Skeletal muscle cell (primary cell): ENCODE measurements at places on chromosomes 6 and 20.

DNA sequence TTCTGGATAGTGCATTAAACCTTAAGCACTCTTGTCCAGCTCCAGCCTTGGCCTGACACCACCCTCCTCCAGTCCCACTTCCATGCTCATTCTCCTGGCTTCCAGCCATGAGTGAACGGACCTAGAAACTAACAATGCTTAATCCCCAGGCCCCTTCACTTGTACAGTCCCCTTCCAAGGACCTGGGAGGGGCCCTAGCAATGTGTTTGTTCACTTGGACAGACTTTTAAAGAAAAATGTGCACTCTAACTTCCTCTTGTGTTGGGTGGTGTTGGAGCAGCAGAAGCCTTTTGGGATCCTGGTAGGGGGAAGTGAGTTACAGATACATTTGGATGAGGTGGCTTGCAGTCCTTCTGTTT, 48.9 kb upstream of the CCN6 start:
- no peak for DNase-seq

- DNase-seq = no peak
Measured at GRCh38 chr6:137193256-137194070, 20.0 kb upstream of the IL22RA2 start.

GRCh38 chr6:1849691-1850090, 240.0 kb downstream of the FOXC1 start:
- DNase-seq = no peak

- DNase-seq = no peak
Measured at GRCh38 chr20:7879883-7880282, 60.4 kb downstream of the HAO1 start.

DNA sequence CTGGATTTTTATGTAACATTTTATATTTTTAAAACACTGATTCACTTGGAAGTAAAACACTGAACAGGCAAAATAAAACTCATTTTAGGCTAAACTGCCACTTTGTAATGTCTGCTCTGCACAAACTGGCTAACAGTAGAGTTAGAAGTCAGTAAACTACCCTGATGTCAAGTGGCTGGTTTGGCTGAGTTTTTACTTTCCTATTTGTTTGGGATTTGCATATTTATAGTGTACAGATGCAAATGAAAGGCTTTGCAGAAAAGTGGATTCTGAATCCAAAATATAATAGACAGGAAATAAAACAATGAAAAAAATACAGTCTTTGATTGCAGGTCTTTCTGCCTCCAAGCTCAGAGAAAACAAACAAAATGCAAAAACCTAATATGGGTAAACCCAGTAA, 213.1 kb downstream of the CDH26 start:
- DNase-seq = no peak

DNA sequence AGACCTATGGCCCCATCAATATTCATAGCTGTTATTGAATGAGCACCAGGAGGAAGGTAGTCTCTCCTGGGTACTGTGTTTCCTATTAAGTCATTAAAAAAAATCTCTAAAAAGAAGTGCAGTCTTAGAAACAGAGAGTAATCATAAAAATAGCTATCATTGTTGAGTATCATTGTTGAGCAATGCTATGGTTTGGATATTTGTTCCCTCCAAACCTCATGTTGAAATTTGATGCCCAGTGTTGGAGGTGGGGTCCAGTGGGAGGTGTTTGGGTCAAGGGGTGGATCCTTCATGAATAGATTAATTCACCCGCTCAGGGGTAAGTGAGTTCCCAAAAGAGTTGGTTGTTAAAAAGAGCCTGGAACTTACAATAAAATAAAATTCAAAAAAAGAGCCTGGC, 88.1 kb upstream of the IYD start:
- DNase-seq = no peak

- no peak for DNase-seq
Measured at GRCh38 chr20:38021087-38021772, 12.0 kb downstream of the TTI1 start.

GRCh38 chr6:37680668-37681067, 17.0 kb downstream of the MDGA1 start:
- DNase-seq = no peak
